ENCODE measurements at places on chromosomes 6 and 20.

GRCh38 chr6:117494283-117494682, 11.8 kb downstream of the DCBLD1 start:
- DNase-seq, result no peak

DNA sequence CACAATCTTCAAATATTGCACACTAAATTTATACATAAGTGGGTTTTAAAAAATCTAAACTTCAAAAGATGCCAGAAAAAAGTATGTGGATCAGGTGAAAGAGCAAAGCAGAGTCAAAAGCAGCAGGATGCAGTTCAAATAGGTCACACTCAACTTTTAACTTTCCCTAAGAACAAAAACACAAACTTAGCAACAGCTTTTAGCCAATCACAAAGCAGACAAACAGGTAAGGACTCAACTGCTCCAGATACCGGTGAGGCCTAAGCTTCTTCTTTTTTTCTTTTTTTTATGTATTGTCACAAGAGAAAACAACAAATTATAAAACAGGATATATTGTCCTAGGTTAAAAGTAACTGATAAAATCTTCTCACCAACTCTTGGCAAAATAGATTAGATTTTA, 74.7 kb downstream of the SESN1 start:
- no peak for DNase-seq

GRCh38 chr6:52019092-52019491, 68.3 kb downstream of the PKHD1 start:
- DNase-seq, result no peak

DNA sequence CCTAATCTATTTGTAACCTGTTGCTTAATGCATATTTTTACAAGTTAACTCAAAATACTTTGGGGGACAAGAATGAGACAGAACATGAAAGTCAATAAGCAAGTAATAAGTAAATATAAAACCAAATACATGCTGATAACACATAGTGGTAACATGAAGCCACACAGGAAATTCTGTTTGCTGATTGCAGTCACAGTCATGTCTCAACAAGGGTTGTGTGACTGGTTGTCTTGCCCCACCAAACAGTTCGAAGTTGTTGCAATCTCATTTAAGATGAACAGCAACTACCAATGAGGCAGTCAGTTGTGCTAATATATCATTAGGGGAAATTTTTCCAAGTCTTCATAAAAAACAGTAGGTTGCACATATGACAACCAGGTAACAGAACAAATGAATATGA, 14.5 kb downstream of the CD24 start:
- DNase-seq, result no peak

GRCh38 chr6:151548201-151548600, 54.4 kb downstream of the CCDC170 start:
- DNase-seq, result no peak

- DNase-seq, result no peak
Observed at GRCh38 chr6:108690326-108691049, 129.8 kb downstream of the FOXO3 start.

DNA sequence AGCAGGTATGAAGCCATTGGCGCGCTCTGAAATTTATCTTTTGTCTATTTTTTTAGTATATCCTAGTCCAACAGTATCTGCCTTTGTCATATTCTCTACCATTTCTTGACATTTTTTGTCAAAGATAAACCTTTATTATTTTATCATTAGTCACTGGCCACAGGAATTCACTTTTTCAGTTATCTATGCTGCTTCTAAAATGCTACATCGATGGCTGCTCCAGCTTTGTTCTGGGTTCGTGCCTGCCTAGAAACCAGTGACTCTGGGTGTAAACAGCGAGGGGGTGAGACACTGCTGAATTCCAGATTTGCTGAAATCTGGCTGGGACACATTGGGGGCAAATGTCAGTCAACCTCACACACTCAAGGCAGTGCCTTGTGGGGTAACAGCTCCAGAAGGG, 193.4 kb downstream of the CDC5L start:
- no peak for DNase-seq

GRCh38 chr6:73285674-73286283, 22.8 kb upstream of the KHDC1 start:
- DNase-seq, result peak; percentile 49

DNA sequence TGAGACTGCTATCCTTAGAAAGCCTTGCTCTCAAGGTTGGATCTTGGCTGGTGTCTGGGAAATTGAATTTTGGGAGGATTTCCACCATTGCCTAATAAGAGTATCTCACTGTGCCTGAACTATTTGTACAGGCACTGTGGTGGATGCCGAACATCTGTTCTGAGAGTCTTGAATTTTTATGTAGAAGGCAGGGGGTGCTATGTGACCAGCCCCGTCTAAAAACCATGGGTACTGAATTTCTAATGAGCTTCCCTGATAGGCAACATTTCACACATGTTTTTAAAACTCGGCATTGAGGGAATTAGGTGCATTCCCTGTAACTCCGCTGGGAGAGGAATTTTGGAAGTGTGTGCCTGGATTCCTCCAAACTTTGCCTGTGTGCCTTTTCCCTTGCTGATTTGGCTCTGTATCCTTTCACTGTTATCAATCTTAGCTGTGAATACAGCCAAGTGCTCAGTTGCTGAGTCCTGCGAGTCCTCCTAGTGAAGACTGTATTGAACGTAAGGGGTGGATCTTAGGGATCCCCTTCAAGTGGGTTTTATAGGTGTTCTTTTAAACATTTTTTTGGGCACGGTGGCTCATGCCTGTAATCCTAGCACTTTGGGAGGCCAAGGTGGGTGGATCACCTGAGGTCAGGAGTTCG, 27.6 kb upstream of the SCAF8 start:
- no peak for DNase-seq

DNA sequence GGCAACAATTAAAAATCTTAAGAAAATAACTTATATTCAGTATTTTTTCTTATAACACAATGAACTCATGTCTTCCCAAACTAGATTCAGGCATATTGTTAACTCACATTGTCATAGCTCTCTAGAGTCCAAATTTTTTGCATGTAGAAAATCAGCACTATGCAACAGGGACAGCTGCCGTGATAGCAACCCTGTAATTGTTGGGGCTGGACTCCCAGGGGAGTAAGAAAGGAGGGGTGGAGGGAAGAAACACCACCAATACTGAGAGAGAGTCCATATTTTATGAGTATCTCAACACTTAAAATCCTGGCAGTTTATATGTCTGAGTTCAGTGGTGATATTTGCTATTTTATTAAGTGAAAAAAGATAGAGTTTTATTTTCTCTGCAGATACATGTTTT, 89.6 kb upstream of the HS3ST5 start:
- peak; percentile 72 for DNase-seq

GRCh38 chr6:154139892-154140291, 100.9 kb downstream of the OPRM1 start:
- DNase-seq, result no peak

GRCh38 chr6:168314948-168315347, 4.6 kb downstream of the DACT2 start:
- DNase-seq, result no peak

- peak; percentile 16 for DNase-seq
Observed at GRCh38 chr6:87925373-87926060, 122.1 kb upstream of the SPACA1 start.

DNA sequence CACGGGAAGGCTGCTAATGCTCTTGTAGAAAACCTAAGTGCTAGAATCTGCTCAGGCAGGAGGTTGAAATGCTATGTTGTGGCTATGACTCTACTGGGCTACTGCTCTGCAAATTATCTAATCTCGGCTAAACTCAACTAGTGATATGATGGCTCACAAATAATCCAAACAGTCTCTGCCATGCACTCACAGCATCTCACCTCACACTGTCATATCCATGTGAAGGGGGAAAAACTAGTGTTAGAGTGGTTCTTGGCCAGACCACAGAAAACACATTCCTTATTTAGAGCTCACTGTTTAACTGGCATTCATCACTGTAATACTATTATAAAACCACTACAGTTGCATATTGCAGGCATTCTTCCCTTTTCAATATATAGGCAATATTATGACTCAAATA, 81.8 kb upstream of the DST start:
- peak; percentile 15 for DNase-seq

DNA sequence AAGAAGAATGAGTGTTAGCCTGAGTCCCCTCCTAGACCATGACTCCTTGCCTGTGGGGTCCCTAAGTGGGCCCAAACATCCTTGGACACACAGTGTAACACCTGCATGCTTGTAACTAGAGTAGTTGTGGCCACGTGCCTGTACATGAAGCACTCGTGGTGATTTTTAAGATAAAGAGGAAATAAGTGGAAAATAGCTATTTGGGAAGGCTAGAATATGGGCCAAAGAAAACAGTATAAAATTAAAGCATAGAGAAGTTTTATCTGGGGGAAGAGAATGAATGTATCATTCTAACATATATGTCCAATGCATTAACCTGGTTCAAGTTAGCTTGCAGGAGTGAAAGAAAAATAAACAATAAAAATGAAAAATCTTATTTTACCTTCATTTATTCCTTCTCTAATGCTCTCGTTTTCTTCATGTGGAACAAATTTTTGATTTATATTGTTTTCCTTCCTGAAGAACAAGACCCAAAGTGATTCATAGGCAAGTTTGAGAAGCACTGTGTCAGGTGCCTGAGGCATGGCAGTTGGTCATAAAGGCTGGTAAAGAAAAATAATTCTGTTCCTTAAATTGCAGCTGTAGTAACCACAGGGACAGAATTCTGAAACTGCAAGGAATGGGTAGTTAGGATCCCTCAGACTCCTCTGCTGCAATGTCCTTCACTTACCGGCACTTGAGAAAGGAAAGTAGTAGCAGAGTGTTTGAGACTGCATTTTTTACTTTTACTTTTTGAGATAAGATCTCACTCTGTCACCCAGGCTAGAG, 8.5 kb upstream of the CST3 start:
- no peak for DNase-seq

DNA sequence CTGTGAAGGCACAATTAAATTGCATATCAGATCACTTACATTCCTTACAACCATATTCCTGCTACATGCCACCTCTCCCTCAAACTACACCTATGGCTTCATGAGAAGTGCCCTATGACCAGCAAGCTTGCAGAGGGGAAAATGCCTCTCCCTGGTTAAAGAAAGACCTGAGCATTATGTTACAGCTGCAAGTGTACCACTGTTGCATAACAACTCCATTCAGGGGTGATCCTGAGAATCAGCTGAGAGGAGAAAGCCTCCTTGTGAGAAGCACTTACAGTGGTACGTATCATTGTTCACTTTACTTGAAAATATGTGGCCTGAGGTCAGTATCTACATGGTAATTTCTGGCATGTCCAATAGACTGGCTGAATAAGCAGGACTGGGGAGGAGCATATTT, 20.0 kb downstream of the PDSS2 start:
- no peak for DNase-seq

DNA sequence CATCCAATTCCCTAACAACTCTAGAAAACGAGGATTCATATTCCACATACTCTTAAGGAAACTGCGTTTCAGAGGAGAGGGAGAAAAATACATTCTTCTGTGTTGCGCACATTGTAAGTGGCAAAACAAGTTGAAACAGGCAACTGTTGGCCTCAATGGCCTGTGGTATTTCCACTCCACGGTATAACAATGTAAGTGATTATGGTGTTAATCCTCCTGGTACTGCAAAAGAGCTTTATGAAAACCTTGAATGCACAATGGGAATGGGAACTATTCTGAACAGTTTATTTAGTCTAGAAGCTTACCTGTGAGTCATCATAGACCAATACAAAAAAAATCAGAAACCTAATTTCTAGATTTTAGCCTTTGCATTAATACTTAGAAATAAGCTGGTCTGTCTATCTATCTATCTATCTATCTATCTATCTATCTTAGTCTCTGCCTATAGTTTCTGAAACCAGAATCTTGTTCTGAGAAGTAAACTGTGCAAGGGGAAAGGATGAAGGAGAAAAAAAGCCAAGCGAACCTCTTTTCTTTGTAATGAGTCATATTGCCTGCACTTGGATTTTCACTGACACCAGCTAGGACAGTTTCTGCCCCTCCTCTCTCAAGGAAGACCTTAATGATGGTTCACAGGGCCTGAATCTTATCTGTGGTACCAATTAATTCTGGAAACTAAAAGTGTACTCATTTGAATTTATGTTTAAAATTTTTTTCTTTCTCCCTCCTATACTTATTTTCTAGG, 101.5 kb downstream of the RNF144B start:
- DNase-seq, result no peak

GRCh38 chr6:75855052-75855451, 106.0 kb downstream of the MYO6 start:
- peak; percentile 79 for DNase-seq

- peak; percentile 94 for DNase-seq
Observed at GRCh38 chr6:87407901-87408720, at the start of gene CFAP206. Gene CFAP206, plus strand, starts transcription at chr6:87407972. Its CDS starts 1,868 bp downstream, at chr6:87409840.

- DNase-seq, result no peak
Observed at GRCh38 chr20:34525709-34526416, 9.6 kb downstream of the DYNLRB1 start.

- DNase-seq, result no peak
Observed at GRCh38 chr6:29861521-29862255, 34.1 kb downstream of the HLA-G start.

GRCh38 chr6:28758046-28758817, 165.6 kb downstream of the TRIM27 start:
- DNase-seq, result peak; percentile 70

- no peak for DNase-seq
Observed at GRCh38 chr6:169019111-169019510, 234.5 kb downstream of the THBS2 start.

DNA sequence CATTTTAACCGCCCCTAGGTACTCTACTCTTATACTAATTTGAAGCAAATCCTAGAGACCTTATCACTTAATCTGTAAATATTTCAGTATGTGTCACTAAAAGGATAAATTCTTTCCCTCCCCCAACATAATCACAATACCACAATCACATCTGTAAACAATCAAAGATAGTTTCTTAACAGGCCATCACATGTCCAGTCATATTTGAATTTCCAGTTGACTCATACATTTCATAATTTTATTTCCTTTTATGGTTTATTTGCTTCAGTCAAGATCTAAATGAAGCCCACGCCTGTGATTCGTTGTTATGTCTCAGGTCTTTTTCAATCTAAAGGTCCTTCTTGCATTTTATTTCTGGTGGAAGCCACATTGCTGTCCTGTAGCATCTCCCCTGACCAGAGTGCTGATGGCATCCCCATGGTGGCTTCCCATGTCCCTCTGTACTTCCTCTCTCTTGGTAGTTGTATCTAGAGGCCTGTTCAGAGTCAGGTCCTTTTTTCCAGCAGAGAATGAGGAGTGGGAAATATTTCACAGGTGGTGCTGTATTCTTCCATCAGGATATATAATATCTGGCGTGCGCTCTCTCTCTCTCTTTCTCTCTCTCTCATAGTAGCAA, 128.6 kb upstream of the SLC22A23 start:
- DNase-seq, result no peak

- DNase-seq, result no peak
Observed at GRCh38 chr6:106215608-106216007, 110.0 kb downstream of the ATG5 start.

DNA sequence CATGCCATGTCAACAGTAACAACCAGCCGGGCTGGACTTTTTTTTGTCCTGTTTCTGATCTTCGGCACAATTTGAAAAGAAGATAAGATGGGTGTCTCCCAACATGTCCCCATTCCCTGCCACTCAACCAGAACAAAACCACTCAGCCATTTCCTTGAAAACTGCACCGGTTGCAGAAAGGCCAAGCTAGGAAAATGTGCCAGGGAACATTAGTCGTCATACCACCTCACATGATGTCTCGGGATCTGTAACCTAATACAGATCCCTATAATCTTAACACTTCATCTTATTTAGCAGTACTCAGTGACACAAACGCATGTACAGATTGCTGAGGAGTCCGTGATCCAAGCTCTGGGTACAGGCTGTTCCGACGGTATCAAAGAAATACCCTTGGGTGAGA, 46.5 kb downstream of the ALDH8A1 start:
- peak; percentile 66 for DNase-seq

GRCh38 chr6:2186516-2186915, 58.9 kb downstream of the GMDS start:
- no peak for DNase-seq

GRCh38 chr6:167705211-167705750, 121.4 kb upstream of the AFDN start:
- DNase-seq, result no peak
